ENCODE measurements at places on chromosomes 1 and 21. TPM values are rescaled to one million over a fixed set of nuclear protein-coding genes. Genes with fewer than 3 reads are reported as not detected.

LAD1 gene
- total RNA-seq = not detected

SGIP1 gene
- not detected for total RNA-seq

NFYC gene
- 61.7 TPM for total RNA-seq

DNA sequence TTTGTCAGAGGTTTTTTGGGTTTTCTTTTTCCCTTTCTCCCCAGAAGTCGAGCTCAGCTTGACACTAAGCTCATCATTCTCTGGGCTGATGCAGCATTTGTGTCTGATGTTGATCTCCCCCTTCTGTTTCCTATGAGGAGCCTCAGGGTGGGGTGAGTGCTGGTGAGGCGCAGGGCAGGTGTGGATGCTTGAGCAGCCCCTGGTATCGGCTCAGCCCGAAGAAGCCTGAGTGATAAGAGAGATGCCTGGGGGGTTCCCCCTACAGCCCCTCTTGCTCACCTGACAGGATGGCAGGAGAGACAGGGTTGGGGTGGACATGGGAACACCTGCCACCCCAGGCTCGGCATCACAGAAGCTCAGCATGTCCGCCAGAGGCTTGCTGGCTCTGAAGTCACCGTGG is 239.0 kb downstream of the RHOU start:
- DNase-seq = no peak

DNA sequence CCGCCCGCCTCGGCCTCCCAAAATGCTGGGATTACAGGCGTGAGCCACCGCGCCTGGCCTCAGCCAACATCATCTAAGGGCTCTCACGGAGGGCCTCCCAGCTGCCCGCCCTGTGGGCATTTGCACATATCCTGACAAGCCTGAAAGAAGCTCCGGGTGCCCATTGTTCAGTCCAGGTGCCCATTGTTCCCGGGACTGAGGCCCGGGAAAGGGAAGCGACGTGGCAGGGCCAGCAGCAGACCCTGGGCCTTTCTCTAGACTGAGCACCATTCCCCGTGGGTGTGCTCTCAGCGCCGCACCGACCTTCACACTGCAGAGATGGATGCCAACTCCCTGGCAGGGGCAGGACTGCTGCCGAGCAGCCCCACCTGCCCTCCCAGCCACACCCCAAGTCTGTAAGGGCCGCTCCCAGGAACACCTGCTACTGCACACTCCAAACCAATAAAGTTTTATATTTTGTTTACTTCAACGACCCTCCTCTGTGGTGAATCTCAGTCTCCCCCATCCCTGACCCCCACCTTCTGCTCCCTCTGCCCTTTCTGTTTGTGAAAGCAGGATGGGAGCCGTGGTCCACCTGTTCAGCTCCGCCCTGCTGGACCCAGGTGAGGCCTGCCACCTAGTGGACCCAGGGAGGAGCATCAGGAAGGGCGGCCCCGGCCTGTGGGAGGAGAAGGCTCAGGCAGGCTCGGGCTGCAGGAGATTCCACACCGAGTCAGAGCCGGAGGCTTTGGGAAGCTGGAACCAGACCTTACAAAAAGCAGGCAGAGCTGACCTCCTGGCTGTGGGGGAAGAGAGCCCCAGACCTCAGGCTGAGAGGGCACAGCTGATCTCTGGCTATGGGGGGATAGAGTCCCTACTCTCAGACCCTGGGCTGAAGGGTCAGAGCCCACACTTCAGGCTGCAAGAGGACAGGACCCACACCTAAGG is 1.1 kb upstream of the TMEM82 start:
- DNase-seq = peak; percentile 85

- DNase-seq = peak; percentile 83
Observed at GRCh38 chr1:235999259-235999925, 65.5 kb downstream of the NID1 start.

GRCh38 chr1:212315907-212316306 is 30.7 kb downstream of the PPP2R5A start:
- peak; percentile 34 for DNase-seq

DNA sequence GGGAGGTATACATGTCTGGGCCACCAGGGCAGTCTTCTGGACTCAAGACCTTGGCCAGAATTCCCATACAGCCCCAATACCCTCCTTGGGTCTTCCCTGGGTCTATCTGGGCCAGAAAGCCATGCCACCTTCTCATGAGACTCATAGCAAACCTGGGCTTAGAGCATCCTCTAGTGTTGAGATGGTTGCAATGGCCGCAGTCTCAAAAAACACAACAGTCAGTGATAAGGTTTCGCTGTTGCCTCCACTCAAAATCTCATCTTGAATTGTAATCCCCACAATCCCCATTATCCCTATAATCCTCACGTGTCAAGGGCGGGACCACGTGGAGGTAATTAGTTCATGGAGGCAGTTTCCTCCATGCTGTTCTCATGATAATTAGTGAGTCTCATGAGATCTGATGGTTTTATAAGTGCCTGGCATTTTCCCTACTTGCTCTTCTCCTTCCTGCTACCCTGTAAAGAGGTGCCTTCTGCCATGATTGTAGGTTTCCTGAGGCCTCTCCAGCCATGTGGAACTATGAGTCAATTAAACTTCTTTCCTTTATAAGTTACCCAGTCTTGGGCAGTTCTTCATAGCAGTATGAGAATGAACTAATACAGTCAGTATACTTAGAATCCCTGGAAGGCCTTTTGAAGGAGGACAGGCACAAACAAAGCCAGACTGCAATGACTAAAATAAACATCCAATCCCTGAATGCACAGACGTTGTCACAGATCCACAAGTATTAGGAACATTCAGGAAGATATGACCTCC is 77.0 kb downstream of the CTH start:
- no peak for DNase-seq

Data from activated CD4-positive, alpha-beta memory T cell treated with anti-CD3 and anti-CD28 coated beads for 36 hours (primary cell).